ENCODE measurements at places on chromosomes 7 and 10.
A peak's percentile ranks its signal among the peaks of the same experiment; 100 is the strongest.

GRCh38 chr7:156559001-156559400 is 81.6 kb upstream of the RNF32 start:
- no peak for DNase-seq

- DNase-seq: peak; percentile 26
Observed at GRCh38 chr10:121942749-121943416, 15.1 kb upstream of the ATE1 start.

DNA sequence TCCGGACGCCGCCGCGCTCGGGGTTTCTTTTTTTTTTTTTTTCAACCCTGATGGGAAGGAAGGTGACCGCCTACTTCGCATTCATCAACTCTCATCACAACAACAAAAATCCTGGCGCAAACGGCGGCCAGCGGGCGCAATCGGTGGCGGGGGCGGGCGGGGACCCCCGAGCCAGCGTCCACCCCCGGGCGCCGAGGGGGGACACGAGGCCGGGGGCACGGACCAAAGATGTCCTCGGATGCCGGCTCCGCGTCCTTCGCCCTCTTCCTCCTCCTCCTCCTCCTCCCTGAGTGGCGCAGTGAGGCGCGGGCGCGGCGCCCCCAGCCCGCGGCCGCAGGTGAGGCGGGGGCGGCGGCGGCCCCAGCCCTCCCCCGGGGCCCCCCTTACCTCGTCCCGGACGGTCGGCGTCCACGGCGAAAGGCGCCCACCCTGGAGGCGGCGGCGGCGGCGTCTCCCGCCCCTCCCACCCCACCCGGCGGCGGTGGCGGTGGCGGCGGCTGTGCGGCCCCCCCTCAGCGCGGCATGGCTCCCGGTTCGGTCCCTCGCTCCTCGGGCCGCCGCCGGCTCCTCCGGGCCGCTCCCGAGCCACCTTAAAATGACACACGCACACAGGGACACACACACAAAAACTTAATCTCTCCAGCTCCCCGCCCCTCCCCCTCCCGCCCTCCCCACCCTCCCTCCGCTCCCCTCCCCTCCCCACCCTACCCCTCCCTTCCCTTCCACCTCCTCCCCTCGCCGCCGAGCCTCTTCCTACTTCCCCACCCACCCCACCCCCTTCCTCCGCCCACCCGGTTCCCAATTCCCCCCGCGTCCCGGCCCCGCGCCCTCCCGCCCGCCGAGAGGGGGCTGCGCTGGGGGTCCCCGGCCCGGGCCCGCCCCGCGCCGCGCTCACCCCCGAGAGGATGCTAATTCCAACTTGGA is at the start of gene CTBP2:
Gene CTBP2, minus strand, starts transcription at position 632 of the 924 bp plus-strand sequence.
- DNase-seq: no peak

DNA sequence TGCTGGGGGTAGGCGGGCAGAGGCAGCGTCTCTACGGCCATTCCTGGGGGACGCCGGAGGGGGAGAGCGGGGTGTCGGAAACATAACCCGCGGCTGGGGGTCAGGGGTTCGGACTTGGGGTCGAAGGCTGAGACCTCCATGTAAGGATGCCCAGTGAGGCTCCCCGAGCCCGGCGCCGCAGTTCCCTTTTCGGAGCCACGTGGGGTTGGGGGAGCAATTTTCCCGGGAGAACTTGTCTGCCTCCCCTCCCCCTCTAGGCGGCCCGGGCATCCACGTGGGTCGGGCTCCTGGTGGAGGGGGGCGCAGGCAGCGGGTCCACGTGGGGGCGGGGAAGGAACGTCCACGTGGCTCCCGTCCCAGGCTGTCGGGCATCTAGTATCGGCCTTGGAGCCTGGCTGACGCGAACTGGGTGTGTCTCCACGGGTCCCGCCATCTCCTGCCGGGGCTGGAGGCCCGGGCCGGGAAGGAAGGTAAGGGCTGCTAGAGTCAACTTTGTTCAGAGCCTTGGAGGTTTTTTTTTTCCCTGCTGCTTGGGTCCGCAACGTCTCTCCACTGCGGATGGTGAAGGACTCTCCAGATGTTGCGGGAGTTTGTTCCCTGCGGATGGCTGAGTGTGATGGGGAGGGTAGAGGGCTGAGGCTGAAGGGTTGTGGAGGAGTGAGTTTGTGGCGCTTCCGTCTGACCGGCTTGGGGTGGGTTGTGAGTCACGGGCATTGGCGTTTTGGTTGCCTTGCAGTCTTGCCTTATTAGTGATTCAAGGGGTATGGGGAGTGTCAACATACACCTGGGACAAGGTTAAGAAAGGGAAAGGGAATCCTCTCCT is 744 bp downstream of the PPRC1 start:
- no peak for DNase-seq

- DNase-seq: no peak
Observed at GRCh38 chr10:132570771-132571649, 33.4 kb downstream of the INPP5A start.
